ENCODE measurements at places on chromosomes 2 and 18.

- no peak for DNase-seq
These were observed 197 bp downstream of the GDF7 start for GRCh38 chr2:20667151-20667530.

- DNase-seq: no peak
These were observed 23.7 kb downstream of the FARP2 start for GRCh38 chr2:241379481-241380480.

DNA sequence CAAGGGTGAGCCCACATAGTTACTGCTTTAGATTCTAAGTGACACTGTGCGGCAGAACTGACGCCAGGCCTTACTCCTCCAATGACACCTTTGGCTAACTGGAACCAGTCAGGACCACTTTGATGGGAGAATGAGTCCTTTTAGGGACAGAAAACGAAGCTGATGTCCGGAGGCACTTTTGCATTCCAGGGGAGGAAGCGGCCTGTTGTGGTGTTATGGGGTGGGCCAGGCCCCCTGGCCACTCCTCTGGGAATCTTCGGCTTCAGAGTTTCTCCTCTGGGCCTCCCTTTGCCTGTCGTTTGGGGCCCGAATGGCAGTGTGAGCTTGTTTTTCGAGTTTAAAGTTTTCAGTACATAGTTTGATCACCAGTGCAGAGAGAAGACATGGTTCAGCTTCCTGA, 65.9 kb downstream of the MBP start:
- DNase-seq: no peak

DNA sequence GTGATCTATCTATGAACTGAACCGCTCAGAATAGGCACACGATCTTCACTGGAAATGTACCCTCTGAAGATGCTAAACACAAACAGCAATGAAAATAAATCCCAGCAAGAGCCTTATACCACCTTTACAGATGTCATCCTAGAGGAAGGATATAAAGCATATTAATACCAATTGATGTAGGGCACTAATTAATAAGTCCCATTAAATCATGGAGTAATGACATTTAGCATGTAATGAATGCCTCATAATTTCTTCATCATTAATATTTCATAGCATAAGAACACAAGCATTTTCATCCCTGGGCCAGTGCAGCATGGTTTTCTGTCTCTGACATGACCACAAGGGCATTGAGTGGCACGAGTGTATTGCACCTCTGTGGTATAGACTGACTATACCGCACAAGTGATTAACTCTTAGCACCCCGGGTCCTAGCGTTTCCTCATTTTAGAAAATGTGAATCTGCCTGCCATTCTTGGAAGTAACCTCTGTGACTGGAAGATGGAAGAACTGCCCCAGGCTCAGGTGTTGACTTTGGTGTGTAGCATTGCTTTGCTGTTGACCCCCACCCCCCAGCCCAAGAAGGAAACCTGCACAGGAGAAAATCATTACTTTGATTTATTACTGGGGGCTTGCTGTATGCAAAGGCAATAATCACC, 1.4 kb upstream of the TMEM178A start:
- DNase-seq: no peak
